ENCODE measurements at places on chromosomes 1 and 21.

DNA sequence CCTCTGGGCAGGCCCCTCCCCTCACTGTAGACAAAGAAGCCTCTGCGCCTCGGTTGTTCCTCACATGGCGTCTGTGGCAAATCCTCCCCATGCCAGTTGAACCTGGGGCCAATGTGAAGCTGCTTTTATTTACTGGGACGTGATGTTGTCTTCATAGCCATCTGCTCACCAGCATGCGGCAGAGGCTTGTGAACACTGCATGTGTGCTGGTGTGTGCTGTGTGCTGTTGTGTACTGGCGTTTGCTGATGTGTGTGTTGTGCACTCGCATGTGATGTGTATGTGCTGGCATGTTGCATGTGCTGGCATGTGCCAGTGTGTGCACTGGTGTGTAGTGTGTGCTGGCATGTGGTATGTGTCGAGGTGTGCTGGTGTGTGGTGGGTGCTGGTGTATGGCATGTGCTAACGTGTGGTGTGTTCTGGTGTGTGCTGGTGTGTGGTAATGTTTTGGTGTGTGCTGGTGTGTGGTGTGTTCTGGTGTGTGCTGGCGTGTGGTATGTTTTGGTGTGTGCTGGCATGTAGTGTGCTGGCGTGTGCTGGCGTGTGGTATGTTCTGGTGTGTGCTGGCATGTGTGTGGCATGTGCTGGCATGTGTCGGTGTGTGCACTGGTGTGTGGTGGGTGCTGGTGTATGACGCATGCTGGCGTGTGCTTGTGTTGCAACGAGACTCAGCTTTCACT, 37.2 kb upstream of the TRAPPC10 start:
- DNase-seq = no peak

DNA sequence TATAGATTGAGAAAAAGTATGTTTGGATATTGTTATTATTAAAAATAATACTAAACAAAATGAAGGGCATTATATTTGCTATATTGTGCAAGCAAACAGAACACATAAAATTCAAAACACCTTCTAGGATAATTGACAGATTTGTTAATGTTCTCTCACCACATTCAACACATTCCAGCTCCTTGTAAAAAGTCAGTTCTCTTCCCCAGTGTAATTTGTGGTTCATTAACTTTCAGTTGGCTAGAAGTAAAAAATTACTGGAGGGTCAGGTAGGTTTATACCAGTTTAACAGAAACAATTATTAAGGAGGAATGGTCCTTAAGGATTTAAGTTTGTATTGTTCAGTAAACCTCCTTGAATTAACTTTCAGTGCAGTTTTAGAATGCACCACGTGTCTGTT, 1235.3 kb upstream of the ADGRL2 start:
- DNase-seq = no peak

- peak; percentile 81 for DNase-seq
Measured at GRCh38 chr1:194710671-194711070, 1524.3 kb upstream of the B3GALT2 start.

DNA sequence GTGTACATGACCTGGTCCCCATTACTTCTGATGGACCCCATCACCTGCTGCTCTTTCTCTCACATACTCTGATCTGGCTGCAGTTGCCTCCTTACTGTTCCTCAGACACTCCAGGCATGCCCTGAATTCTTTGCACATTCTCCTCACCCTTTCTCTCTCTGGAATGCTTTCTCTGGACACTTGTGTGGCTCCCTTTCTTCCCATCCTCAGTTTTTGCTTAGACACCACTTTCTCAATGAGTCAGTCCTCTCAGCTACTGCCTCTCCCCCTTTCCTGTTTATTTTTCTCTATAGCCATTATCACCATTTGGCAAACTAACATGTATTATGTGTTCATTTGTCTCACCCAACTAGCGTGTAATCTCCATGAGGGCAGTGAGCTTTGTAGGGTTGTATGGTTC, 28.1 kb downstream of the PLXNA2 start:
- no peak for DNase-seq

GRCh38 chr1:160115545-160116282, at the start of gene ATP1A2:
Gene ATP1A2, plus strand, starts transcription at chr1:160115759. Its CDS starts 103 bp downstream, at chr1:160115862.
- no peak for DNase-seq

- no peak for DNase-seq
Measured at GRCh38 chr1:158931055-158931737, at the start of gene PYHIN1. Gene PYHIN1, plus strand, starts transcription at chr1:158931552. Its CDS starts 5,359 bp downstream, at chr1:158936911.

- DNase-seq = no peak
Measured at GRCh38 chr1:104624538-104624937, 874.8 kb downstream of the AMY1C start.

DNA sequence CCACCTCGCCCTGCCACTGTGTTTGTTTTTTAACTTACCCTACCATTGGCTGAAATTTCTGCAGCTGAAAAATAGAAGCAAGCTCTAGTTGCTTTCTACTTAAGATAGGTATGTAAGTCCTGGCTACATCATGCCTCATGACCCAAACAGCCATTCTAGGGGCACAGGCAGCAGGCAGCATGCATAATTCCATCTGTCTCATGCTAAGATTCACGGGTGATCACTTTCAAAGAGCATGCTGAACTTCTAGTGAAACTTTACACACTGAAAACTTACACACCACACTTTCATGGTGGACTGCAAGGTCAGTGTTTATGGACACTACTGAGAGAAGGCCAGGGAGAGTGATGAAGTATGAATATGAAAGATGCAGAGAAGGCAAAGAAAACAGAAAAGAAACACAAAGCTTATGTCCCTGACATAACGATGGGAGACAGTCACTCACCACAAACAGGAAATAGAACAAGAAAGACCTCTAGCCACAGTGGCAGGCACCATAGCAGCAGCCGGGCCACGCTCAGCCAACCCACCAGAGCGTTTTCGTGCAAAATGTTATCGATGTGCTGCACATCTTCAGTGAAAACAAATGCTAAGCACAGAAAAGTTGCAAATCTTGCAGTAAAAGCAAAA, 102.3 kb upstream of the TIAM1 start:
- DNase-seq = no peak

GRCh38 chr1:67307251-67308060, at the start of gene IL12RB2:
Gene IL12RB2, plus strand, starts transcription at chr1:67307873. Its CDS starts 12,496 bp downstream, at chr1:67320369.
- DNase-seq = no peak
